ENCODE measurements at places on chromosomes 4 and X.

GRCh38 chr4:75904076-75904475 is 1.8 kb upstream of the PPEF2 start:
- DNase-seq: no peak

GRCh38 chr4:57117491-57117890 is 7.3 kb upstream of the IGFBP7 start:
- DNase-seq: no peak

- DNase-seq: no peak
Observed at GRCh38 chrX:146907391-146908240, 93.1 kb upstream of the CXorf51A start.

DNA sequence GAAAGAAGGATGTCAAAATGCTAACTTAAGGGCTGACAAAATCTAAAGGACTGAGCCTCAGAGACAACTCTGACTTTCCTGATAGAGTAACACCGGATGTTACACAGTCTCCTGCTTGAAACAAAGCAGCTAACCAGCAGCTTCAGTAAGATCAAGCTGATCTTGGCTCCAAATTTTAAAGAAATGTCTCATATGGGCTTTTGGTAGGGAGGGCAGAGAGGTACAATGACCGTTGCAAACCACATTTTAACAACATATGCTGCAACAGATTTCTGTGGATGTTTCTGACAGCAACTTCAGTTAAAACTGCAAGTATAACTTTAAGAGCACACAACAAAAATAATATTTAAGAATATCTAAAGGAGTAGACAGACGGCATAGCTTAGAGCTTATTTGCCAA is 9.1 kb downstream of the RPGR start:
- DNase-seq: no peak

GRCh38 chr4:76011700-76012387 is 4.5 kb upstream of the CXCL9 start:
- peak; percentile 87 for DNase-seq

- no peak for DNase-seq
Observed at GRCh38 chrX:112753116-112753515, 73.4 kb upstream of the LHFPL1 start.

GRCh38 chrX:72015383-72015782 is 104.7 kb downstream of the NHSL2 start:
- DNase-seq: no peak

DNA sequence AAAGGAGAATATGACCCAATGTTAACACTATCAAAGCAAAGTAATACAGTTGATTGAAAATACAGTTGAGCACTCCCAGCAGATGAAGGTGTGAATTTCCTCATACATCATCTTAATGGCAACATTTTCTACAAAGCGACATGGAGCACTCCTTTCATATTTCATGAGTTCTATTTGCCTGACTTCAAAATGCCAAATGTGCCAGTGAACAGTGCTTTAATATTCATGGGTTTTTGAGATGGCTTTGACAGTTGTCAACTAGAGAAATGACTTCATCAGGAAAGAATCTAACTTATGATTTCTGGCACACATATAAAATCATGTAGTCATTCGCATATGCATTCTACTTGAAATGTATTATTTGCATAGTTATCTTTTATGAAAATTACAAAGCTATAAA is 222.4 kb downstream of the GALNTL6 start:
- DNase-seq: no peak

DNA sequence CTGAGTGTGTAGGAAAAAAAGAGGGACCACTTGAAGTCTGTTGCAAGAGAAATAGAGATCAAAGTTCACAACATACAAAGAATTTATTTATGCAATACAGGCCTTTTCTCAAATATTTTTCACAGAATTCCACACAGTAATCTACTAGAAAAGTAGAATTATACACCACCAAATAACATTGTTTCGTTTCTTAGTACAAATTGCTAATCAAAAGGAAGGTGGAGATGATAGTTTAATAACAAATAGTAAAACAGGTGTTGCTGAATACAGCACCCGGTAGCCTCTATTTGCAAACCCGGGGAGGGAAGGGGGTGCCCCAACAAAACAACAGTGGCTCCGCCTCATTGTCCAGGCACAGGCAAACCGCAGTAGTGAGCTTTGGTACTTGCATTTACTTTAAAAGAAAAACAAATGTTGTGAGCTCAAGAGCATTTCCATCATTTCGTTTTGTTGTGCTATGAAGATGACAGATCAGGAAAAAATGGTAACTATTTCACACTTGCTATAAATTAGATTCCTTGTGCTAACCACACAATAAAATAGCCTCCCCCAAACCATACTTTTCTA is 186.4 kb downstream of the DCLK2 start:
- DNase-seq: no peak

Measured in foreskin keratinocyte (primary cell).